A549 (cell line): ENCODE measurements at places on chromosomes 12 and 14. TPM values are rescaled to one million over a fixed set of nuclear protein-coding genes. Genes with fewer than 3 reads are reported as not detected.
A peak's percentile ranks its signal among the peaks of the same experiment; 100 is the strongest.

GRCh38 chr14:51431033-51431709, 191.1 kb downstream of the TMX1 start:
- DNase-seq: no peak

GRCh38 chr12:11877869-11878780, 192.6 kb upstream of the BCL2L14 start:
- DNase-seq: peak; percentile 50

- DNase-seq: no peak
These were observed 318.8 kb downstream of the NAV3 start for GRCh38 chr12:78149459-78149858.

DNA sequence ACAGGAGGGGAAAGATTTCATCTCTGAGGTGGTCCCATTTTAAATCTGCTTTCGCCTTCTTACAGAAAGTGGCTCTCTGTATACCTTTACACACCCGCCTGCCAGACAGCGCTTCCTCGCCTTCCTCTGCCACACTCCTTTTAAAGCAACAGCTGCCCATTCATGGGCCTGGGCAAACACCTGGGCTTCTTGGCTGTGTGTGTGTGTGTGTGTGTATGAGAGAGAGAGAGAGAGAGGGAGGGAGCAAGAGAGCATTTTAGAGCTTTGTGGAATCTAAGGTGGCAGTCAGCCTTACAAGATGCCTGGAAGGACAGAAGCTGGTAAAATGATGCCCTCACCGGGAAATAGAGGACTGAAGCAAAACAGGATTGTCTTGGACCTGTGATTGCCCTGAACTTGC, 20.0 kb downstream of the PTHLH start:
- DNase-seq: no peak

DNA sequence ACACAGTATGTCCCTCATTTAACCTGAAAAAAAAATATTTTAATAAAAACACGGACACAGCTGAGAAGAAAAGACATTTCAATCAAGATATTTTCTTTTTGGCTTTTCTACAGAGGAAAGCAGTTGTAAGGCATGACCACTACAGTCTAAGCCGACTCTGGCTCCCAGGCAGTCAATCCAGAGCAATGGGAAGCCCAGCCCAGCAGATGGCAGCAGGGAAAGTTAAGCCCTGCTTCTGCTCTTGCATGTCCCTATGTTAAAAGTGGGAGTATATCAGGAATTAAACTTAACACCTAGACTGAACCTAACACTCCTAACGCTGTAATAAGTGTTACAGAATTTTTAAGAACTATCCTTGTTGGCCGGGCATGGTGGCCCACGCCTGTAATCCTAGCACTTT, 19.5 kb upstream of the HAL start:
- peak; percentile 62 for DNase-seq

- no peak for DNase-seq
These were observed 11.6 kb downstream of the HVCN1 start for GRCh38 chr12:110677206-110677911.

- no peak for DNase-seq
These were observed 65.8 kb downstream of the TRHDE start for GRCh38 chr12:72337946-72338345.

DNA sequence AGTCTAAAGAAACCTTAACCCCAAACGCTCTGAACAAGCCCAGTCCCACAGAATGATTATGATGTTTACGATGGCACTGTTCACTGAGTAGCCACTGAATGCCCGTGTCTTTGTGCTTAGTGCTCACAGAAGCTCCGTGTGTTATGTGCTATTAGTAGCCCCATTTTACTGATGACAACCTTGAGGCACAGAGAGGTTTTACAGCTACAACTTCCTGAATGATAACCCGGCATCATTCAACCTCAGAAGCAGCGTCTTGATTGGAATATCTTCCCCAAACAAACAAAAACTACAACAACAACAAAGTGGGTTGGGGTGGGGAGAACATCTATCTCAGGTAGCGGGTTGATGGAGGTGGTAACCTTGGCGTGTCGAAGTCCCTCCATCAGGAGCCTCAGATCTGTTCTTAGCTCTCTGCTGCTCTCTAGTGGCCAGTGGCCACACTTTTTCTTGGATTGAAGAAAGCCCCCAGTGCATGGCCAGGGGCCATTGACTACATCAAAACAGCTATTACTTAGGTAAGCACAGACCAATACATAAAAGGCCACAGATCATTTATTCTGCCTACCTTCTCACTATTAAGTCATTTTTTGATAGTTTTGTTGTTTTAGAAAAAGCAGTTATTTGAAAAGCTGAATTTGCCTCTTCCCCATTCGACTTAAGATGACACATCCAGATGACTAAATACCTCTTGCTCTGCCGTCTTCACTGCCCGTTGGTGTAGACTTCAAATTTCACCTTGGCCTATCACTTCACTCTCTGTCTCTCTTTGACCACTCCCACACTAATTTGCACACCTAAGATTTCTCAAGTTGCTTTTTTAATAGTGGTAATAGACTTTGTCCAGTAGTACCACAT, 376.9 kb downstream of the GALC start:
- DNase-seq: peak; percentile 44

- DNase-seq: no peak
These were observed 661.7 kb downstream of the VRK1 start for GRCh38 chr14:97458661-97459579.

DNA sequence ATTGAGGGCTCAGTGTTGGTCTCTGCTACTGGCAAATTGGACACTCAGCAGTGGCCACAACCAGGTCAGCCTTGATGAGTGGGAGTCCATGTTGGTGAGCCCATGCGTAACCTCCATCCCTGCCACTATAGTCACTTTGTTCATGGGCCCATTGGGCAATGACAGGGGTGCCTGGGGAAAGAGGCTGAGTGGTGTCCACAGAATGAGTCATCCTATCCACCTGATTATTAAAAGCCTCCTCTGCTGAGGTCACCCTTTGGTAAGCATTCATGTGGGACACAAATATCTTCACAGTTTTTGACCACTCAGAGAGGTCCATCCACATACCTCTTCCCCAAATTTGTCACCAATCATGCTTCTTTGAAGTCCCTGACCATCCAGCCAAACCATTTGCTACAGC, 50.0 kb downstream of the FIGNL2 start:
- no peak for DNase-seq

FGD4 gene
- 1.7 to 2.2 TPM (median 2.0 TPM) in 3 replicates for polyA plus RNA-seq

GLT1D1 gene
- not detected in 3 replicates for polyA plus RNA-seq

GPR65 gene
- not detected in 3 replicates for polyA plus RNA-seq

TCL1A gene
- polyA plus RNA-seq: not detected in 3 replicates

NFATC4 gene
- 0.04 to 0.25 TPM (median 0.10 TPM) in 3 replicates for polyA plus RNA-seq

TAS2R31 gene
- 0.17 to 0.30 TPM (median 0.28 TPM) in 3 replicates for polyA plus RNA-seq

MYL6 gene
- 3,268 to 3,485 TPM (median 3,270 TPM) in 3 replicates for polyA plus RNA-seq

DTX1 gene
- polyA plus RNA-seq: 0.28 to 0.37 TPM (median 0.29 TPM) in 3 replicates
